SW480 (cell line): ENCODE measurements at places on chromosomes 6 and 20.

GRCh38 chr6:30700340-30700739 lies 9.6 kb upstream of the NRM start:
- DNase-seq = no peak

DNA sequence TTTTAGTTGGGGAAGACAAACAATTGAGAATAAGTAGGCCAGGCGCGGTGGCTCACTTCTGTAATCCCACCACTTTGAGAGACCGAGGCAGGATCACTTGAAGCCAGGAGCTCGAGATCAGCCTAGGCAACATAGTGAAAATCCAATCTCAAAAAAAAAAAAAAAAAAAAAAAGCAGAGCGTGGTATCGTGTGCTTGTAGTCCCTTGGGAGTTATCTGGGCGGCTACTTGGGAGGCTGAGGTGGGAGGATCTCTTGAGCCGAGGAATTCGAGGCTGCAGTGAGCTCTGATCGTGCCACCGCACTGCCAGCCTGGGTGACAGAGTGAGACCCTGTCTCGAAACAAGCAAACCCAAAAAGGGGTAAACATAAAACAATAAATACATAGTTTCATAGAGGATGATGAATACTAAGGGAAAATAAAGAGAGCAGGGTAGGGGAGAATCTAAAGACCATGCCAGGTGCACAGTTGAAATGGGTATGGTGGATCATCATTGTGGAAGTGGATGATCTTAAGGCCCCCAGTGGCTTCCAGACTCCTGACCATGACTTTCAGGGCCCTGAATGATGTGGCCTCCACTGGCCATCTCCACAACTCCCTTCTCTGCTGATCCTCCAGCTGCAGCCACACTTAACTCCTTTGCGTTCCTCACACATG lies 947 bp downstream of the POFUT1 start:
- no peak for DNase-seq

DNA sequence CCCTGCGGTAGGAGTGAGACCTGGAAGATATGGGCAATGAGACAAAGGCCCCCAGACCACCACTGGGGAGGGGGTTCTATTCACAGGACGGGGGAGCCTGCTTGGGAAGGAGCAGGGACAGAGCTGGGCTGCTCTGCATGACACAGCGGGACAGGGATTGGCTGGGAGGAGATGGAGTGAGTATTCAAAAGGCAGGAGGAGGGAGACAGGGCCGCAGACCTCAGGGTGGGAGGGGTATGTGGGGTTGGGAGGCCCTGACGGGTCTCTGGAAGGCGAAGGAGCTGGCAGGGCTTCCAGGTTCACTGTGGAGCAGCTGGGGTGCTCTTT lies 60.8 kb upstream of the RPS6KA2 start:
- DNase-seq = no peak

- no peak for DNase-seq
These were observed 455.0 kb upstream of the SOX4 start for GRCh38 chr6:21138336-21139069.

GRCh38 chr20:5118220-5119142 lies 1.3 kb downstream of the PCNA start:
- no peak for DNase-seq

GRCh38 chr20:20286061-20286460 lies 81.8 kb upstream of the INSM1 start:
- DNase-seq = no peak

GRCh38 chr6:42423244-42423643 lies 28.5 kb downstream of the TRERF1 start:
- DNase-seq = no peak

DNA sequence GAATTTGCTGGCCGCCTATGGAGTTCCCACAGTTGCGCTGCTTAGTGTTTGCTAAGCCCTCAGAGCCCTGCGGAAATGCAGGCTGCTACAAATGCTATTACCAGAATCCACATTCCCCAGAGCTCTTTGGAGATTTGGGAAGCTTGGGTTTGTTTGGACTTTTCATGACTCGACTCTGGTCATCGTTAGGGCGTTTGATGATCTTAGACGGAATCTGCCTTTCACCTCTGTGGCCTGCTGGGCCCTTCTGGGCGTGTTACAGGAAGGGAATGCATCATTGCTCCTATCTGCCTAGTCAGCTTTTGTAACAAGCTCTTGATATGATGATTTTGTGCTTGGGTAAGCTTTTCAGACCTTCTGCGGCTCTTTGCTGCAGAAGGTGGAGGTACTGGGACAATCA lies 50.8 kb downstream of the EYA2 start:
- DNase-seq = no peak

GRCh38 chr6:125258651-125259353 lies 43.0 kb downstream of the HDDC2 start:
- DNase-seq = no peak

DNA sequence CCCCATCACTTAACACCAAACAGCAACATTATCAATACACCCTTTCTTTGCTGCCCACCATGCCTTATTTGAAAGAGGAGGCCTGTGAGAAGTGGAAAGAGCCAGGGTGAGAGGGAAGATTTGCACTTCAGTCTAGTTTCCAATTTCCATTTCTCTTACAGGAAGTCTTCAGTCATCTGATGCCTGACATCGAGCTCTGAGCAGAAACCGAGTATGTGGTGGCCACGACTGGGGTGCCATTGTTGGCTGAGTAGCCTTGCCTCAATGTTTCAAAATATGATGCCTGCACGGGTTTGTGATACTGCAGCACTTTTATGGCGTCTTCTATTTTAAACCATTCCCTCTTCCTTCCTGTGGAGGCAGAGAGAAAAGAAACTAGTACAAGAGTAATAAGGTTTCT lies 39.8 kb upstream of the SMIM29 start:
- DNase-seq = no peak

DNA sequence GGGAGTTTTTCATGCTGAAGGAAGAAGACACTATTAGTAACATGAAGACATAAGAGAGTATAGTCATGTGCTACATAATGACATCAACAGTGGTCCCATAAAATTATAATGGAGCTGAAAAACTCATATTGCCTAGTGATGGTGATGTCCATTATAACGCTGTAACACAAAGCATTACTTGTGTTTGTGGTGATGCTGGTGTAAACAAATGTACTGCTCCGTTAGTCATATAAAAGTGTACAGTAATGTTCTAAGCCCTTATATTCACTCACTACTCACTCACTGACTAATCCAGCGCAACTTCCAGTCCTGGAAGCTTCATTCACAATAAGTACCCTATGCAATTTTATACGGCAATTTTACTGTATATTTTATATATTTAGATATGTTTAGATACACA lies 26.8 kb upstream of the ASF1A start:
- DNase-seq = no peak

- DNase-seq = no peak
These were observed 117.6 kb upstream of the CLDN20 start for GRCh38 chr6:155146205-155146604.

- DNase-seq = no peak
These were observed 15.2 kb upstream of the ROS1 start for GRCh38 chr6:117440706-117441525.

- no peak for DNase-seq
These were observed 26.6 kb downstream of the PYGB start for GRCh38 chr20:25274481-25274880.

- DNase-seq = no peak
These were observed 92.5 kb downstream of the CD83 start for GRCh38 chr6:14210077-14210476.

GRCh38 chr6:16927205-16927604 lies 165.9 kb upstream of the ATXN1 start:
- DNase-seq = no peak

- DNase-seq = peak; percentile 71
These were observed 3.5 kb downstream of the NDUFAF5 start for GRCh38 chr20:13788167-13788834.

DNA sequence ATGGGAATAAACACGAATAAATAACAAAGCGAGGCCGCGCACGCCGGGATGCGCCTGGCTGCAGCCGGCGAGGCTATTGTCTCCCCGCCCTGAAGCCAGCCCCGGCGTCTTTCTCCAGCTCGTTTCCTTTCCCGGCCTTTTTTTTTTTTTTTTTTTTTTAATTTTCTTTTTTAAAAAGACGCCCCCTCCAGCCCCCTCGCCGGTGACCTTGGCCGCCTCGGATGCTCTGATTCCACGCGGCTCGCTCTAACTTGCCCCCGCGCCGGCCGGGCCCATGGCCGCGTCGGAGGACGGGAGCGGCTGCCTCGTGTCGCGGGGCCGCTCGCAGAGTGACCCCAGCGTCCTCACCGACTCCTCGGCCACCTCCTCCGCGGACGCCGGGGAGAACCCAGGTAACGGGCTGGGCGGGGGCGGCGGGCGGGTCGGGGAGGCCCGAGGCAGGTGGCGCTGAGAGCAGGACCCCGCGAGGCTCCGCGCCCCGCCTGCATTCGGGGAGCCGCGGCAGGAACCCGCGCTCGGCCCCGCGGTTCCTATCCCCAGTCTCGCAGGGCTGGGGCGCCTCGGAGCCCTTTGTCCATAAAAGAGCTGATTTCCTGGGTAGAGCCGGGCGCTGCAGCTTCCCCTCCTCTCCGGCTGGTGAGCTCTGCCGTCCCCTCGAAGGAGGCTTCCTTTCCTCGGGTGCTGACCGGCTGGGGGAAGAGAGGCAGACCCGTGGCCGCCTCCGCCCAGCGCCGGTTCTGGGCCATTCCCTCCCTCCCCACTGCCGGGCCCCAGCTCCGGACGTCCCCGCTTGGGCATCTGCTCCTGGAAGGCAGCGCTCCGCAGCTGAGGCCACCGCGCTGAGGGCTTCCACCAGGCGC lies 631 bp downstream of the PHACTR3 start:
- DNase-seq = no peak

DNA sequence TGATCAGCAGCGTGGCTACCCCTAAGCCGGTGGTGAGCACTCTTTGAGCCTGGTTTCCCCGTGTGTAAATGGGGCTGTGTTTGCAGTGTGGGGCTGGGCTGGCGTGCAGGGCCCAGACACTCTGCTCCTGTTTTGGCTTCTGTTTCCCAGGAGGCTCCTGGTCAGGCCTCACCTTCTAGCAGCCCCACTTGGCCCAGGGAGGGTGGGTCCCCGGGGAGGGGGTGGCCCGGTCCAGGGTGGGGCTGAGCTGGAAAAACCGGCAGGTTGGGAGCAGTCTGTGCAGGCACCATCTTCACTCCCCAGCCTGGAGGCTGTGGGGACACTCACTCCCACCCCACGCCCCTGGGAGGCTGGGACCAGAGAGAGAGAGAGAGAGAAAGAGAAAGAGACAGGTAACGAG lies 25.3 kb downstream of the CEBPB start:
- DNase-seq = no peak

DNA sequence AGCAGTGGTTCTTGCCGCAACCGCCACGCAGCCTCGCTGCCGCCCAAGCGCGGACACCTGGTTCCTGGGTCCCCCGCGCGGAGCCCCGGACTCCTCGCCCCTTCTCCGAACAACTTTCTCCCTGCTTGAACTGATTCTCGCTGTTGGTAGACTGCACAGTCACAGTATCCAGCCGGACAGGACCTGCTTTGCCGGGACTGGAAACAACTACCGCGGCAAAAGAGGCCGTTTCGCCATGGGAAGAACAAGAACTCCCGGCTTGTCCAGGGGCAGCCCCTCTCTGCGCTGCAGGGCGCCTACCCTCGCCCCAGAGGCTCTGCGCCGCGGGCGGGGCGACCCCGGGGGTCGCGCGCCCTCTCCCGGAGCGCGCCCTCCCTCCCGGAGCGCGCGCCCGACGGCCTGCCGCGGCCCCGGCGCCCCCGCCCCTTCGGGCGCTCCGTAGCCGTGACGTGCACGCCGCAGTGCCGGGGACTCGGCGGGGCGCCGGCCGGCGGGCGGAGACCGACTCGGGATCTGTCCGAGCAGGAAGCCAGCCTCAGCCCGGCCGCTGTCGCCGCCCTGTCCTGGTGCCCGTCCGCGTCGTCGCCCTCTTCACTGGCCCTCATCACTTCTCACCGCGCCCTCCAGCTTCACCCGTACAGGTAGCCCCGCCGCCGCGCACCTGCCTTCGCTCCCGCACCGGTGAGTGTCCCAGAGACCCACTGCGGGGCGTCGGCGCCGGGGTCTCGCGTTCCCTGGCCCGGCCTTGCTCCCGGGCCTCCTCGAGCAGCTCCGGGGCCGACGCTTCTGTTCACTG lies at the start of gene MYO6:
TSS of gene MYO6 (plus strand) at position 497 of the 796 bp plus-strand sequence. CDS start 68,309 bp downstream, outside the sequence.
- DNase-seq = peak; percentile 59

DNA sequence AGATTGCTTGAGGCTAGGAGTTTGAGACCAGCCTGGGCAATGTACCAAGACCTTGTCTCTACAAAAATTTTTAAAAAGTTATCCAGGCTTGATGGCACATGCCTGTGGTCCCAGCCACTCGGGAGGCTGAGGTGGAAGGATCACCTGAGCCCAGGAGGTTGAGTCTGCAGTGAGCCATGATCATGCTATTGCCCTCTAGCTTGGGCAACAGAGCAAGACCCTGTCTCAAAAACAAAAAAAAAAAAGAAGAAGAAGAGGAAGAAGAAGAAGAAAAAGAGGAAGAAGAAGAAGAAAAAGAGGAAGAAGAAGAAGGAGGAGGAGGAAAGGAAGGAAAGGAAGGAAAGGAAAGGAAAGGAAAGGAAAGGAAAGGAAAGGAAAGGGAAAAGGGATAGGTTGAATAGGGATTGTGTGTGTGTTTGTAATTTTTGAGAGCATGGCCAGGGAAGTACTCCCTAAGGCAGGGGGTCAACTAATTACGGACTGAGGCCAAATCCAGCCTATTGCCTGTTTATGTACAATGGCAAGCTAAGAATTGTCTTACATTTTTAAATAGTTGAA lies 43.0 kb upstream of the ZNF217 start:
- DNase-seq = no peak

DNA sequence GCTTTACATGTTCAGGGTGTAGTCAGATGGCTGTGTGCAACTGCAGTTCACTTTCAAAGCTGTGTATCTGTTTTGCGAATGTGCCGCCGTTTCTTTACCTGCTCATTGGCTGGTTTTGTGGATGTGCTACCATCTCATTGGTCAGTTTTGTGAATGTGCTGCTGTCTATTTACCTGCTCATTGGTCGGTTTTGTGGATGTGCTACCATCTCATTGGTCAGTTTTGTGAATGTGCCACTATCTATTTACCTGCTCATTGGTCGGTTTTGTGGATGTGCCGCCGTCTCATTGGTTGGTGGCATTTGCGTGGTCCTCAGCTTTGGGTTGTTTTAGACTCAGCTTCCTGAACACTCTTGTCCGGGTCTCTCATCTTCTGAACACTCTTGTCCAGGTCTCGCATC lies 40.5 kb upstream of the BHLHE23 start:
- DNase-seq = no peak
